Metanephros (tissue), 2 donors: ENCODE measurements at places on chromosomes 7 and 10. TPM values are rescaled to one million over a fixed set of nuclear protein-coding genes. Genes with fewer than 3 reads are reported as not detected.

Gene ZNF425
- 4.6 TPM for total RNA-seq

Gene OGDH
- total RNA-seq, result 98.9 TPM

Gene PTPN20
- total RNA-seq, result 3.6 TPM

Gene MNX1
- 0.18 TPM for total RNA-seq

Gene OR2A2
- total RNA-seq, result not detected

Gene SH2D4B
- total RNA-seq, result 0.12 TPM
